ENCODE measurements at places on chromosomes 7 and 10.

DNA sequence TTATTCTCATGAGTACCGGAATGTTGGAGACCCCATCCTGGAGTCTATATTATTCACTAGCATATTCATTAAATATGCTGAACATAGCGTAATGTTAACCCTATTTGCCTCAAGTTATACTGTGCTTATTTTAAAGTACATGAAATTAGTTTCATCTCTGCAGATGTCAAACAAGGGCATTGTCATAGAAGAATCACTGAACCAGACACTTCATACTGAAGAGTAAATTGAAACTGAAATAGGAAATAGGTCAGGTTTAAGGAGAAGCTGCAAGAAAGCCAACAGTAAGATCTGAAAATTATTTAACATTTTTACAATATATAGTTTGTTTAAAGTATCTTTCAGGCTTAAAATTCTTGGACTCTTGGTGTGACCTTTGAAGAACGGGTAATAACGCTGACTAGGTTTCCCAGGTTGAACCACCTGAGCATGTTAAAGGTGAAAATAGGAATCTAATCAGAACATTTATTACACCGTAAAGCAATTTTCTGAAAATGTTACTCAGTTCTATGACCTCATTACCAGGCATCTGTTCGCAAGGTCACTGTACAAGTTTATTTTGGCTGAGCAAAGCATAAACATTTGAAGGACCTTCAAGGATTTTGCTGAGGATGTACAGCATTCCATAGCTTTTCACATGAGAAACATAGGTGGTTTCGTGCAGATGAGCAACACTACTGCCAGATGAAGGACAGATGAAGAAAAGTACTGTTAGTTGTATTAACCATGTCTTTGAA lies 82.7 kb downstream of the REEP3 start:
- no peak overlapping the region for H3K4me3 ChIP-seq
- H3K27me3 ChIP-seq = no peaks in the 10 kb centered on the region
- no peaks in the 10 kb centered on the region for H3K4me1 ChIP-seq
- peaks cover 4% of the 10 kb centered on the region for H3K36me3 ChIP-seq
- no peak overlapping the region for H3K27ac ChIP-seq

DNA sequence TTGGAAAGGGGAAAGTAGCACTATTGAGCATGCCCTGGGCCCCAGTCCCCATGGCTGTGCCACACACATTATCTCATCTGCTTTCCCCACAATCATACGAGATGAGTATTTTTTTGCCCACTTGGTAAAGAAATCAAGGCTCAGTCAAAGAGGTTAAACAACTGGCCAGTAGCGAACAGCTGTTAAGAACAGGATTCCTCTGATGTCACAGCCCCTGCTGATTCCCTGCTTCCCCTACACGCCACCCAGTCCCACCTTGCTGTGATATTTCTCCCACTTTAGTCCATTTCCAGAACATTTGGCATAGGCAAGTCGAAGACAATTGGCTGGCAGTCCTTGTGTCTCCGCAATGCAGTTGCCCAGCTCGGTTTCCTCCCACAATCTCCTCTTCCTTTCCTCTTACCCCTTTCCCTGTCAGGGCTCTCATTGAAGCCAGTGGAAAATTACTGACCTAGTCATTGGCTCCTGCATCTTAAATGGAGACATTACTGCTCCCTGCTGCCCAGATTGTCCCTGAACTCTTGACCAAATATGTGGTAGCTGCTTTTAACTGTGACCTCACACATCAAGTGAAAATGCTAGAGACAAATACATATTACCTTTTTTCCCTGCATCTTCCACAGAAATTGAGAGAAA lies 56.5 kb upstream of the EEPD1 start:
- H3K27me3 ChIP-seq = no peaks in the 10 kb centered on the region
- no peaks in the 10 kb centered on the region for H3K4me1 ChIP-seq
- H3K27ac ChIP-seq = no peak overlapping the region
- no peak for DNase-seq
- H3K4me3 ChIP-seq = no peak overlapping the region
- H3K36me3 ChIP-seq = no peaks in the 10 kb centered on the region

DNA sequence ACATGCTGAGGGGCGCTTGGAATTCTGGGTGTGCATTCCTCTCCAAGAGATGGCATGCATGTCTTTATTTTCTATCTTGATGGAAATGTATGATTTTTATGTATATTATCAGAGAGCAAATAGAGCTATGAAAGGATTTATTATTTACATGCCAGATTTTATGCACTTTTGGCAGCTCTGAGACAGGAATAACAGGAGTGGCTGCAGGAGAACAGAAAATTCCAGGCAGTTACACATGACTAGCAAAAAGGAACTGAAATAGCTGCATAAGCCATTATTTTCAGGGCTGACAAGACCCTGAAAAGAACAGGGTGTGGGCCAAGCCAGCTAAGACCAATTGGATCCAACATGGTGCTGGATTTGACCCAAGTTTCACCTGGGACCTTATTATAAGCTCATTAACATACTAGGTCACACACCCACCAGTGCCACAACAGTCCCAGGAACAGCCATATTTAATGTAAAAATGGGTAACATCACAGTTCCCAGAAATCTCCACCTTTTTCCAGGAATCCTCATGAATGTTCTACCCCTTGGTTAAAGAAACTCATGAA lies 43.2 kb upstream of the ACSL5 start:
- H3K36me3 ChIP-seq = no peaks in the 10 kb centered on the region
- no peak for DNase-seq
- no peaks in the 10 kb centered on the region for H3K27me3 ChIP-seq
- H3K4me1 ChIP-seq = no peaks in the 10 kb centered on the region
- H3K4me3 ChIP-seq = no peak overlapping the region

DNA sequence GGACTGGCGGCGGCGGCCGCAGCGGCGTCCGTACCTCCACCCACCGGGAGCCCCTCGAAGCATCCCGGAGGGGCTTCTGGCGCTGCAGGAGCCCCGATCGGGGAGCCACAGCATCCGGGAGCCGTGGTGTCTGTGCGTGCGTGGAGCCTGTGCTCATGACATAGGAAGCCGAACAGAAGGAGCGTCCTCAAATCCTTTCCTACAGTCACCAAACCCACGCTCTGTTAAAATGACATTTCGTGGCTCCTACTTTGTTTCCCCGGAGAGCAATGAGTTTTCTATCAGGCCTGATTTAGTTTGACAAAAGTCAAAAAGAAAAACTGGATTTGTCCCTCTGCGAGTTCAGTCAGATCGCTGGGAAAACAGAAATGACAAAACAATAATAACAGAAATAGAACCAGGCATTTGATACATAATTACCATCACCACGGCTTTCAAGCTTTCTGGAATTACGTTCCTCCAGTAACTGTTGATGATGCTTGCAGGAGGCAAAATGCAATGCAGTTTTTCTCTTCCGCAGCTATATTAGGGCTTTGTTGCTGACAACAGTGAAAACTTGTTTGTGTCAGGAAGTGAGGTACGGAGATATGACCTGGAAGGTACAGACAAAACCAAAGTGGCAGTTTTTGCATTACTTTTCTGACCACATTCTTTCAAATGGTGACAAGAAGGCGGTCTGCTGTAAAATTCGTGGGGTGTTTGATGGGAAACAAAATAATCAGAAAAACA lies 219.3 kb upstream of the MKLN1 start:
- peak overlapping the region; percentile 96 for H3K27ac ChIP-seq
- H3K36me3 ChIP-seq = peaks cover 18% of the 10 kb centered on the region
- peaks cover 48% of the 10 kb centered on the region for H3K4me1 ChIP-seq
- H3K4me3 ChIP-seq = peak overlapping the region; percentile 97

All from CD4-positive, alpha-beta T cell (primary cell).